ENCODE measurements at places on chromosomes 2 and 18.
A peak's percentile ranks its signal among the peaks of the same experiment; 100 is the strongest.

GRCh38 chr18:70688286-70688685, 399.4 kb downstream of the SOCS6 start:
- DNase-seq, result no peak

- DNase-seq, result no peak
Observed at GRCh38 chr18:42586601-42587000, 528.9 kb downstream of the RIT2 start.

GRCh38 chr2:182186132-182186735, 200.6 kb downstream of the PPP1R1C start:
- DNase-seq, result peak; percentile 4

DNA sequence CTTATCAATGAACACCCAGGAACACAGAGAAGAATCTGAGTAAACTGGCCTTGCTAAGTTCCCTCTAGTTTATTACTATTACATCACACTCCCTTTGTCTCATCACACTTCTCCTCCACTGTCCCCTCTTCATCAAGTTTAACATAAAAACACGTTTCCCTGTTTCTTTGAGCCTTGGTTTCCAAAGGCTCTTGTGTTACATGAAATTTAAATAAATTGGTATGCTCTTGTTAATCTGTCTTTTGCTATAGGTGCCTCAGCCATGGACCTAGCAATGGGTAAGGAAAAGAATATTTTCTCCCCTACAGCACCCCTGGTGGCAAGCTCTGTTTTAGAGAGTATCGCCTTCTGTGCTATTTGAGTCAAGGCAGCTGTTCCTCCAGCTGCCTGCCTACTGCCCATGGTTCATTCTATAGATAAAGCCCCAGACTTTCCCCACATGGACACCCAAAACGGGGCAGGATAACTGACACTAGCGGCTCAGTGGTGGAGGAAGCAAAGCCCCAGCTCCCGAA, 31.8 kb downstream of the TGIF1 start:
- DNase-seq, result peak; percentile 53

GRCh38 chr2:31523871-31524492, 56.8 kb downstream of the SRD5A2 start:
- DNase-seq, result peak; percentile 24

GRCh38 chr2:239870863-239871262, 154.3 kb downstream of the NDUFA10 start:
- no peak for DNase-seq

GRCh38 chr2:180343528-180344345, 336.6 kb upstream of the CWC22 start:
- DNase-seq, result no peak

- DNase-seq, result no peak
Observed at GRCh38 chr18:53541924-53542323, 682.5 kb downstream of the MBD2 start.

GRCh38 chr18:39489431-39489830, 1923.8 kb upstream of the CELF4 start:
- no peak for DNase-seq

- DNase-seq, result peak; percentile 82
Observed at GRCh38 chr2:101152272-101153076, 1.3 kb upstream of the TBC1D8 start.

DNA sequence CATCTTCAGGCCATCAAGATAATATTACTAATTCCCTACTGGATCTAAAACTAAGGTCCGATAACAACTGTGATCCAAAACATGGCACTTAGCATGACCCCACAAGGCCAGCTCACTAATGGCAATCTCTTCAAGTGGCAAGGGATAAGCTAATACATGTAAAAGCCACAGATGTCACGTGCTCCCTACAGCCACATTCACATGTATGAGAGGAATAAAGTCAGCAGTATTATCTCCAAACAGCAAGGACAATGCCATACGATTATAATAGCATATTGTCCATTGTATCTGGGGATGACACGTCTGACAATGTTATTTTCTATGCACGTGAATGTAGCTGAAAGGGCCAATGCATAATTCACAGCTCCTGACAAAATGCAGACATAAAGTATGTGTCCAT, 56.0 kb downstream of the KLF7 start:
- no peak for DNase-seq

DNA sequence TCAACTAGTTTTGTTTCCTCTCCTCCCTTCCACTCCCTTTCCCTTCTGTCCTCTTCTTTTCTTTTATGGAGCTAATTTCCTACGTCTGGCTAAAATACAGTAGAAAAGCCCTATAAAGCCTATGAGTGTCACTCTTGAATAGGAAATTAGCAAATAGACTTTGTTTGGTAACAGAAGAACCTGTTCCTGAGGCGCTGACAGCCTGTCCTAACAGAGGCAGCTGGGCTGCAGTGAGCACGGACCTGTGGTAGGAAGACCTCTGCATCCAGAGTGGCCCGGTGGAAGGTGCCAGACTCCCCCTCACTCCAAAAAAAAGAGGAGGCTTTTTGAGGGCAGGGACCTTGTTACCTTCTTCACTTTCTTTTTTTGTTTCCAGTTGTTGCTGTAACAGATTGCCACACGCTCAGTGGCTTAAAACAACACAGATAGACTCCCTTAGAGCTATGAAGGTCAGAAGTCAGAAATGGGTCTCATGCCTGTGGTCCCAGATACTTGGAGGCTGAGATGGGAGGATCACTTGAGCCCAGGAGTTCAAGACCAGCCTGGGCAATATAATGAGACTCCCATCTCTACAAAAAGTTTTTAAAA, 81.2 kb upstream of the TXNDC2 start:
- no peak for DNase-seq

GRCh38 chr2:62765619-62766376, 60.3 kb downstream of the EHBP1 start:
- DNase-seq, result no peak

GRCh38 chr2:119306196-119306590, 60.4 kb downstream of the C2orf76 start:
- no peak for DNase-seq

DNA sequence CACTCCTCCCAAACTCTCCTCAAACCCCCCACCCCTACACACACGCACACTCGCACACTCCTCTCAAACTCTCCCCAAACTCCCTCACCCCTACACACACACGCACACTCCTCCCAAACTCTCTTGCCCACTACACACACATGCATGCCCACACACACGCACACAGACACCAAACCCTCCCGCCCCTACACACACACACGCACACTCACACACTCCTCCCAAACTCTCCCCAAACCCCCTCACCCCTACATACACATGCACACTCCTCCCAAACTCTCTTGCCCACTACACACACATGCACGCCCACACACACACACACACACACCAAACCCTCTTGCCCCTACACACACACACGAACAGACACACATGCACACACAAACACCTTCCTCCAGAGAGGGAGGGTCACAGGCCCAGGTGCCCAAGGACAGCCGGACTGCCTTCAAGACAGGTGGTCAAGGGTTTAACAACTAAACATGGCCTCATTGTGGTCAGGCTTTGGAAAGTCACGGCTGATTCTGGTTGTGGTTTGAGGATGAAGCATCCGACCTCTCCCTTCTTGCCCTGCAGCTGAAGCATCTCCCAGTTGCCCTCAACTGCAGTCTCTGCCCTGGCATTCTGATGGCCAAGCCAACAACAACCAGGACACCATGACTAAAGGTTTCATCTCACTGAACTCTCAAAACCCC, 72.3 kb upstream of the SNTG2 start:
- DNase-seq, result no peak

DNA sequence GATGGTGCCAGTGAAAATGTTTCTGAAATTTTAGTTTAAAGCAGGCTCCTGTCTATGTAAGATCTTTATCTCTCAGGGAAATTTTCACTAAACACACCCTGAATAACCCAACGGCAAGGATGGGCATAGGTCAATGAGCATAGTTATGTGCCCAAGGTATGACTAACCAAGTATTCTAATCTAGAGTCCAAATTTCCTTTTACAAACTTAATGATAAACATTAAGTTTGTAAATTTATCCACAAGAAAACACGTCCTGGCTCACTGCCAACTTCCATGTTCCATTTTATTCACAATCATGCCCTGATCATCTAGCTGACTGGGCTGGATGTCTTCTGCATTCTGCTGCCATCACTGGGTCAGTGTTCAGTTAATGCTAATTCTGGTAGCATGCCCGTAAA, 151.2 kb downstream of the SRBD1 start:
- DNase-seq, result no peak
